ENCODE measurements at places on chromosomes 13 and 19.

DNA sequence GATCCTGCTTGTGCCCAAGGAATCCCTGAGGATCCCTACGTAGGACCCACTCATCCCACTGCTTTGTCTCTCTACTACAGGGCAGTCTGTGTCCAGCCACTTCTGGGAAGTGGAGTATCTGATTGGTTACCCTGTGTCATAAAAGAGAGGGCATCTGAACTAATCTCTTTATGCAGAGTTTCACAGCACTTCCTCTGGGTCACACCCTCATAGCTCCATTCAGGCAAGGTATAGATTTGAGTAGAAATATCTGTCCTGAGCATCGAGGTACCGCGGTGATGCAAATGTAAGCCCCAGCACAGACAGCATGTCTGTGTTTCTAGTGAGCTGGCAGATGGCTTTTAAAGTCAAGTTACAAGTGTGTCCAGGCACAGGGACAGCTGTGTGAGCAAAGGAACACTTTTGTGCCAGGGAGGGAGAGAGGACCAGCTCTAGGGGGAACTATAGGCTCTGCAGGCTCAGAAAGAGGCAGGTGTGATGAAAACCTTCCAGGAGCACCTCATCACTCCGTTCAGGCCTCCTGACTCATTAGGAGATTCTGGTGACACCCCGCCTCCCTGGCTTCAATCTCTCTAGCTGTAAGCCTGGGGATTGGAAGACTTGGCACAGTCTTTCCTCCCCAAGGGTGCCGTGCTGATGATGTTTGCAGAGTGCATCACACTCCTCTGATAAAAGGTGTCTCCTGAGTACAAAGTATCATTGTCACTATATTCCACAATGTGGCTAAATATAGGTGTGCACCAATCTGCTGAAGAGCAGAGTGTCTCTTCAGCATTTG, 84.3 kb upstream of the UBL3 start:
- DNase-seq: no peak

- DNase-seq: no peak
Observed at GRCh38 chr13:24060993-24061392, 99.5 kb upstream of the SPATA13 start.

- DNase-seq: no peak
Observed at GRCh38 chr13:48448959-48449614, 36.2 kb upstream of the LPAR6 start.

DNA sequence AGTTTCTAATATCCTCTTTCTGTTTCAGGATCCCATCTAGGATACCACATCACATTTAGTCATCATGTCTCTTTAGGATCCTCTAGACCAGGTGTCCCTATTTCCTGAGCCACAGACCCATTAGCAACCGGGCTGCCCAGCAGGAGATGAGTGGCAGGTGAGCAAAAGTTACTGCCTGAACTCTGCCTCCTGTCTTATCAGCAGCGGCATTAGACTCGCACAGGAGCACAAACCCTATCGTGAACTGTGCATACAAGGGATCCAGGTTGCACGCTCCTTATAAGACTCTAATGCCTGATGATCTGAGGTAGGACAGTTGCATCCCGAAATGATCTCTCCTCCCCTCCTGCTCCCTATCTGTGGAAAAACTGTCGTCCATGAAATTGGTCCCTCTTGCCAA, 7.8 kb upstream of the CEBPG start:
- DNase-seq: no peak

GRCh38 chr13:108850691-108851090, 221.3 kb downstream of the MYO16 start:
- DNase-seq: no peak

GRCh38 chr13:59144700-59145099, 1019.0 kb downstream of the DIAPH3 start:
- DNase-seq: no peak

GRCh38 chr19:14114854-14115253, 2.7 kb downstream of the PRKACA start:
- DNase-seq: peak; percentile 58

DNA sequence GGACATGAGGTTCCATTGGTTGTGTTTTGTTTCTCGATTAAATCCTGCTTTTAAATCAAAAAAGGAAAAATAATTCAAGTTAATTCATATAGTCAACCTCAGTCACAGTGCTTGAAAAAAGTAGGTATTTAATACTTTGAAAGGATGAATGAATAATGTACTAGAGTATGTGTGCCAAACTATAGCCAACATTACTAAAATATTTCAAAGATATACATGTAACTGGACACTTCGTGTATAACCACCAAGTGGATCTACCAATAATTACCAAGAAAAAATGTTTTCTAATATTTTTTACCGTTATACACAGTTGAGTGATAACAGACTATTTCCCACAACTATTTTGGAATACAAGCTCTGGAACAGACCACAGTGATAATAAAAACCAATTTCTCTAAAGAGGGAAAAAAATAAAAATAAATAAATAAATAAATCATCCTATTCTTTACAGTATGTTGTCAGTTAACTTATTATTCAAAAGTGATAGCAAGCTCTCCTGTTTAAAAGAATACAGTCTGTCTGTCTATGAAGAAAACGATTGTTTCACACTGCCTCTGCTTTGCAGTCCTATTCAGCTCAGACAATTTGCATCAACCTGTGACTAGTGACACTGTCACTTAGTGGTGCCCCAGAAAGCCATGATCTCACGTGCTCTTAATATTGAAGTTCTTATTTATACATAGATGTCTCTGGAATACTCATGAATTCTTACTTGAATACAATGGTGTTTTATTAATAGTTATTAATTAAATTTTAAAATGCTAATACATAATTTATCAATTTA, 58.2 kb downstream of the UBL3 start:
- no peak for DNase-seq

DNA sequence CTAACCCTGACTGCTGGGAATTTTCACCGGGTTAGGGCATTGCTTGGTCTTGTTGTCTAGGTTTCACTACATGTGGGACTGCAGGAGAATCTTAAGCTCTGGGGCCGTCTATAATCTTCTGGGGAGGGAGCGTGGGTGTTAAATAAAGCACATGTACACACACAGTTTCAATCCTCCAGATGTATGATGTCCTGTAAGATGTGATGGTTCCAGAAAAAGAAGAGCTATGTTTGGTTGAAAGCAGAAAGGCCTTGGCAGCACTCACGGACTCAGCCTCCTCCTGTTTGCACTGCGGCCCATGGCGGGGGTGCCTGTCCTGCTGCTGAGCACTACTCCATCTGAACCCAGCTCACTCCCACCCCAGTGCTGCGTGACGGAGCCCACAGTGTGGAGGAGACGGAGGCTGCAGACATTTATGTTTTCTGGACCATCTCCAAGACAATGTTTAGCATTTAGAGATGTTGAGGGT, 343.5 kb downstream of the TEX29 start:
- no peak for DNase-seq

DNA sequence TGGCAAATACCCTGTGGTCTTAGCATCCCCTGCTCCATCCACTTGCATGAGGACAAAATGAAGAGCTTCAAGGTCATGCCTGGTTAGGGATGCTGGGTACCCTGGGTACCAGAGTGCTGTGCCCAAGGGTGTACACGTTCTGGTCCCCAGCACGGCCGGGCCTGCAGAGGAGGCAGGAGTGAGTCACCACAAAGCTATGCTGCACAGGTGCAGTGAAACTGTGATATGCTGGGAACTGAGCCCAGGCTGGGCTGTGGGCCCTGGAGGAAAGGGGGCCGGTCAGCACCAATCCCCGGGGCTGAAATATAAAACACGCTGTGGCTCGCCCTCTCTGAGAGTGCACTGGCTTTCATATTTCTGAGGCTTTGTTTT, 95.1 kb downstream of the TSHZ3 start:
- DNase-seq: no peak

GRCh38 chr13:60351855-60352615, 45.0 kb upstream of the TDRD3 start:
- DNase-seq: no peak

GRCh38 chr13:22690756-22691155, 490.0 kb upstream of the SGCG start:
- no peak for DNase-seq

- DNase-seq: no peak
Observed at GRCh38 chr19:15292140-15292539, 40.2 kb downstream of the BRD4 start.

DNA sequence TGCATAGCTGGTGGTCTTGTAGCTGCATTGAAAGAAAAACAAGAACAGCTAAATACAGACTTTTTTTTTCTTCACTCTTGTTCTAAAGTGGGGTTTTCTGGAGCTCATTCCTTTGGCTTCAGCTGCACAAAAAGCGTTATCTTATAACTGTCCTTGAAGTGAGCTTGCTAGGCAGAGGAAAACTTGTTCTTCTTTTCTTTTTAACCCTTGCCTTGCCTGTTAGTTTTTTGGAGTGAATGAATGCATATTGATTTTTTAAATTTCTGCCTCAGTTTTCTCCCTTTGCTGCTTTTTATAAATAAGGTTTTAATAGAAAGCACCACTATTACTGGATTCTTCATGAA, 1.5 kb downstream of the ZNF765 start:
- DNase-seq: no peak

DNA sequence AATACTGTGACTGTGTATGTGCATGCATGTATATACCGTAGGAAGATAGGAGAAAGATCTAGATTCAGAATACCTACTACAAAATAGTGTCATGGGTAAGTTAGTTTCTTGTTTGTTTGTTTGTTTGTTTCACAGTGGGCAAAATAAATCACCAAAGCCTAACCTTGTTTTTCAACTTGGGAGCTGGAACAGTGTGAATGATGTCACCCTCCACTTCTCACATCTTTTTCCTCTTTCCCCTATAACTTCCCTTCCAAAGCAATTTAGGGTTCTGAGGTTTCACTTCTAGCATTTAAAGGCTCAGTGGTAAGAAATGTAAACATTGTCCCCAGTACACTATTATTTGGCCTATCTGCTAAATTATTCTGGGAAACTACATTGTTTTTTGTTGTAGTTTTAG, 5.4 kb downstream of the KCTD4 start:
- DNase-seq: no peak

DNA sequence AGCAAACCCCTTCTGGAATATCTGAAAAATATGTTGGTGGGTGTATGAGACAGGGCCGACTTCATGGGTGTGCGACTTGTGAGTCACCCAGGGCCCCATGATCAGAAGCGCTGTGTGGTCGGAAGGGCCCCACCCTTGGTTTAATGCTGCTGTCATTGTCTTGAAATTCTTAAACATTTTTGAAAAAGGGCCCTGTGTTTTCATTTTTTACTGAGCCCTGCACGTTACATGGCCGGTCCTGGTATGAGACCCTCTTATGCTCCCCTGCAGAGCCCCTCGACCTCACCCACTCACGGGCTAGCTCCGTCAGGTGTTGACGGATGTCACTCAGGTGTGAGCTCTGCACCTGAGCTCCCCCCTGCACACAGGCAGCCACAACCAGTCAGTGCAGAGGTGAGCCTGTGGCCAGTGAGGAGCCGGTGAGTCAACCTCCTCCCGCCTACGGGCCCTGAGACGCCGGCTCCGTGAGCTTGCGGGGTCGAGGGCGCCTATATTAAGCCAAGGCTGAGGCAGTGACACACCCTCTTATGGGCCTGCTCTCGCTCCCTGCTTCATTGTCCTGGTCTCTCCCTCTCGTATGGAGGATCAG, 27.7 kb downstream of the GADD45B start:
- DNase-seq: peak; percentile 75

- no peak for DNase-seq
Observed at GRCh38 chr19:17289489-17289888, 7.8 kb downstream of the ANKLE1 start.

GRCh38 chr13:25112695-25113255, 16.8 kb downstream of the PABPC3 start:
- no peak for DNase-seq

- DNase-seq: no peak
Observed at GRCh38 chr13:59790626-59791025, 373.1 kb downstream of the DIAPH3 start.

GRCh38 chr13:51495316-51495715, 42.5 kb upstream of the INTS6 start:
- DNase-seq: no peak

- no peak for DNase-seq
Observed at GRCh38 chr13:106496072-106496997, 39.1 kb downstream of the EFNB2 start.

- DNase-seq: no peak
Observed at GRCh38 chr13:108408672-108409071, 139.2 kb downstream of the TNFSF13B start.

GRCh38 chr19:34041925-34042521, 130.3 kb upstream of the LSM14A start:
- DNase-seq: peak; percentile 54

- no peak for DNase-seq
Observed at GRCh38 chr19:1423436-1424191, 14.6 kb upstream of the RPS15 start.

DNA sequence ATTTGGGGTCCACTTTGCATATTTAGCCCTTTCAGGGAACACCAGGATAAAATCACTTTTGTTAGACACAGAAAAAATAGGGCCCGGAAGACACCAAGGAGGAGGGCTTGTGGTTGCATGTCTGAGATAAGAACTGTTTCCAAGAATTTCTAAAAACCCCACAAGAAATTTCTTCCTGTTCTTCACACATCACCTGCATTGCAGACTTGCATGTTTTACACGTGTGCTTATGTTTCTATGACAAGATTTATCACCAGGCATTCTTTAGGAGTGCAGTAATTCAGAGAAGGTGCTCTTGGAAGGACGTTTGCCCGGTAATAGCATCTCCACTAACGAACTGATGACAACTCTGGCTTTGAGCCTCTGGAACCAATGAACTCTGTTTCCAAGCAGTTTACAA, 7.1 kb upstream of the ACTL9 start:
- no peak for DNase-seq

DNA sequence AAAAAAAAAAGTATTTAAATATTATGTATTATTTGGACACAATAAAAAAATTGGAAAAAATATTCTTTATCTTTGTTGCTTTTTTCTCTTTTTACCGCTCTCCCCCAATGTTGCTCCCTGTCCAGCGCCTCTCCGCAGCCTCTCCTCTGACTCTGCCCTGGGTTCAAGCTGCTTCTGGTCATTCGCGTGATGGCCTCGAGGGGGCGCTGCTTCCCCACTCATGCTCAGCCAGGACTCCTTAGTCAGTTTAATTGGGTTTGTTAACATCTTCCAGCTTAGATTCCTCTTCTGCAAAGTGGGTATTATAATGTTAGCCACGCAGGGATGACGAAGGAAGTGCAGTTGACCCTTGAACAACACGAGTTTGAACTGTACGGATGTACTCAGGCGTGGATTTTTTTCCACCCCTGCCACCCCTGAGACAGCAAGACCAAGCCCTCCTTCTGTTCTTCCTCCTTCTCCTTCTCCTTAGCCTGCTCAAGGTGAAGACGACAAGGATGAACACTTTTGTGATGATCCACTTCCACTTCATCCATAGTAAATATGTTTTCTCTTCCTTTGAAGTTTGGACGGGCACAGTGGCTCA, 4.9 kb upstream of the NWD1 start:
- peak; percentile 18 for DNase-seq

DNA sequence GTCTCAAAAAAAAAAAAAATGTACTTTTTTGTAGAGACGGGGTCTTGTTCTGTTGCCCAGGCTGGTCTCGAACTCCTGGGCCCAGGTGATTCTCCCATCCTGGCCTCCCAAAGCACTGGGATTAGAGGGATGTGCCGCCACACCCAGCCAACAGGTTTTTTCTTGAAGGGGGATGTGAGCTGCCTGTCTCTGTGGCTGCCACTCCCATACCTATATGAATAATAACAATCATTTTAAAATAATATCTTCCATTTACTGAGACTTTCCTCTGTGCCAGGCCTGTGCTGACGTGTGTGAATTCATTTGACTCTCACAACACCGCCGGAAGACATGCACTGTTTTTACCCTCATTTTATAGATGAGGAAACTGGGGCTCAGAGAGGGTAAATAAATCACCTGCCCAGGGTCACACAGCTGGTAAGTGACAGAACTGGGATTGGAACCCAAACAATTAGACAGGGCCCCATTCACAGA, 7.2 kb upstream of the BCL3 start:
- DNase-seq: no peak

Measured in activated CD4-positive, alpha-beta T cell treated with anti-CD3 and anti-CD28 coated beads for 4 hours (primary cell).